ENCODE measurements at places on chromosomes 12 and 14.

- no peak for DNase-seq
These were observed 20.0 kb downstream of the BEGAIN start for GRCh38 chr14:100567009-100567876.

DNA sequence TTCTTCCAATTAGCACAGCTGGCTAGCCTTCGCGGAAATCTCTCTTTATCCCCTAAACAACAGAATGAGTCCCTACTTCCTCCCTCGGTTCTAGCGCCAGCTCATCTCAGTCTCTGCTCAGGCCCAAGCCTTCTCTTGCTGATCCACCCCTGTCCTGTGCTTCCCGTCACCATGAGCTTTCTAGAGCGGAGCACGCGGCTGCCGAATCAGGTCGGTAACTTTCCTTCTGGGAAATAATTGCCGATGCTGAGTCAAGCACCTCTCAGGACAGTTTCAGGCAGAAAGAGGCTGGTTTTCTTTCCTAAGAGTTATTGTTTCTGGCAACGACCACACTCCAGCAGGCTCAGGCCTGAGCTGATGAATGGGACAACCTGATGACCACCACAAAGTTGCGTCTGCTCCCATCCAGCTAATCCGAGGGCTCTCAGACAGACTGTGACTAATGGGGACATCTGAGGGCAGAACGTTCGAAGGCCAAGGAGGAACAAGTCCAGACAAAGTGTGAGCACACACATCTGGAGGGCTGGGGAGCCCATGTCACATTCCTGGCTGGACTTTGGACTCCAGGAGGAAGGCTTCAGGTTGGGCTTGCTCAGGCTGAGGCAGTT, 13.6 kb upstream of the GPR68 start:
- DNase-seq: no peak

- no peak for DNase-seq
These were observed 4.9 kb upstream of the ASPG start for GRCh38 chr14:104080376-104081260.

GRCh38 chr12:101719566-101719965, 19.7 kb downstream of the SYCP3 start:
- DNase-seq: no peak

DNA sequence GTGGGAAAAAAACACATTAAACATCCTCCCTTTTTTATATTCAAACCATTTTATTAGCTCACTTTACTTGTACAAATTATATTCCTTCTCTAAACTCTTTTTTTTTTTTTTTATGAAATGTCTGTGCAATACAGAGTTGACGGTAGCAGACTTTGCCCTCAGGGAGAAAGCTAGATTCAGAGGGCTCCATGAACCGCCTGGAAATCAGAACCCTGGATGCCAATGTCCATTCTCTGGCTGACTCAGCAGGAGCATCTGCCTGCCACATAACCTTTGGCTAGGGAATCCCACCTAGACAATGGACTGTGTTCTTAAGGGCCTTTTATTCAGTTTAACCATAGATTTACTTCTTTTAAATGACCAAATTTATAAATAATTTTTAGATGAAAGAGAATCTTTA, 467.0 kb downstream of the MDGA2 start:
- no peak for DNase-seq

GRCh38 chr12:6961695-6962284, 8.7 kb downstream of the PHB2 start:
- DNase-seq: peak; percentile 80

DNA sequence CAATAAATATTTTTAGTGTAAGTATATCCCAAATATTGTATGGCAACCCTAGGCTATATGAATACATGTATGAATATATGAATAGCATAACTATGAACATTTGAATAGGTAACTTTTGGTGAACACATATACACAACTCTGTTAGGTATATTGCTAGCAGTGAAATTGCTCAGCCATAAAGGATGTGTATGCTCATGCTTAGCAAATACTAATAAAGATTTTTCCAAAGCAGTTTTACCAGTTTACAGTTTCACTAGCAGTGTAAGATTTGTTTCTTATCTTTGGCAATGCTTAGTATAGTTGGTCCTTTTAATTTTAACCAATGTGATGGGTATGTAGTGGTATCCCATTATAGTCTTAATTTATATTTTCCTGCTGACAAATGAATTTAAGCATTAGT, 5.3 kb upstream of the DAAM1 start:
- no peak for DNase-seq

DNA sequence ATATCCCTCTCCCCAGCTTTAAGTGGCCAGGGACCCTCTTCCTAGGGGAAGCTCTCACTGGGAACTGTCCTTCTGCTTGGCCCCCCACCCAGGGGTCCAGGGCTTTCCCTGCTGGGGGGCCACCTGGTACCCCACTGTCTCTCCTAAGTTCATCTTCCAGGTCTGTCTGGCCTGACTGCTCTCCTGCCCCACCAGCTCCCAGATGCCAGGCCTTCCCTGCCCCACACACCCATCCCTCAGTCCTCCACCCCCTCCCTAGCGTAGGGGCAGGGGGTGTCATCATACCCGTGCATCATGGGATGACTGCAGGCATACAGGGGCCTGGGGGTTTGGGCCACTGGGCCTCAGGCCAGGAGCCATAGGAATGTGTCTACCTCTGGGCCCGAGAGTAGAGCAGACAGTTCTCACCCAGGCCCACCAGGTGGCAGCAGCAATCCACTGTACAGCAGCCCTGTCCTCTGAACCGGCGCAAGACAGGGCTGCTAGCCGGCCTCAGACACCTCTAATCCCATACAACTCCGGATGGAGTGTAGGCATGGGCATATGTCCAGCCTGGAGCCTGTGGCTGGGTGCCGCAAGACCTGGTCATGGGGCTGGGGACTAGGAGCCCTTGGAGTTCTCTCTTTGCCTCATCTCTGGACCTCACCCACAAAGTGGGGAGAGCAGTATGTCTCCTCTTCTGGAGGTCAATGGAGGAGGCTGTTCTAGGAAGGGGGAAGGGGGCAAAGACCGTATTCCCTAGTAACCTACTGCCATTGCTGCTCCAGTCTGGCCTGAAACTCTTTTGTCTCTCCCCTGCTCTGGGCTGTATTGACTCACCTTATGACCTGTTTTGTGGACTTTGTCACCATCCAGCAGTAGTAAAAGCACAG, 10.0 kb upstream of the SMARCD1 start:
- DNase-seq: peak; percentile 60

DNA sequence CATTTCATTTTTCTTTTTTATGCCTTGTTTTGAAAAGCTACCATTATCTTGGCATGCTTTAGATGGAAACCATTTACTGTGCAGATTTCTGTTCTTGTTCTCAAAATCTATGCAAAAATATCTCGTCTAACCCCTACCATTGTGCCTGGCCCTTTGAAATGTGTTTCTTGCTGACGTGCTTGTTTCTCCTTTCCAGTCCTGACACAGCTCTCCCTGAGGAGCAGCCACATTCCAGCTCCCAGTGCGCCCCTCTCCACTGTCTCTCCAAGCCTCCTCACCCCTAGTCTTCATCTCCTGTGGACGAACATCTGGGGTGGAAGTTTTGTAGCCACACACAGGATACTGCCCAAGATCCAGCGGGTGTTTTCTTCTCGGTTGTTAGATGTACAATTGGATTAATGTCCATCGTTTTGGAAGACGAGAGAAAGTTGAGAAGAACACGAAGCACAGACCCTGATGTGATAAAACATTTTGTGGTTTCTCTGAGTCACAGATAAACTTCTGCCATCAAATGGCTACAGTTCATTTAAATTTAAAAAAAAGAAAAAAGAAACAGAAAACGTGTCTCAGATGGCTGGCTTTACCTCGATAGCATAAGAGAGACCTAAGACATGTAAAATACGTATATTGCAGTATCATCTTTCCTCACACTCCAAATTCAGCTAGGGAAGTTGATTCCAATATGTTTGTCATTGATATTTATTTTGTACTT, 21.9 kb upstream of the FGD4 start:
- DNase-seq: no peak

- DNase-seq: no peak
These were observed 50.4 kb downstream of the PSMA6 start for GRCh38 chr14:35342489-35343010.

DNA sequence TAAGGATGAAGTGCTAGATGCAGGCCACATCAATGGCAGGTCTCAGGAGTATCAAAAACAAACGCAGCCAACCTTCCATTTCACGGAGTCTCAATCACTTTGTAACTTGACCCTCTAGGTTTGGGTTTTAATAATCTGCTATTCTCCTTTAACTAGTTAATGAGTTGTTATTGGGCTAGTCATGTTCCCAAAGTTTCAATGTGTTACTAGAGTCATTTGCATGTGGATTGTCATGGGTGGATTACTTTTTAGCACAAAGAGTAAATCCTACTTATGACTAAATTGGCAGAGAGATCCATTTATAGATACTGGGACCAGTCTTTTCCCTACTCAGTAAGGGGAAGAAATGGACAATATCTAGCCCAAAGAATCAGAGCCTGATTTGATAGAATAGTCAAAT, 151.0 kb downstream of the BCAT1 start:
- no peak for DNase-seq

- no peak for DNase-seq
These were observed 2.1 kb downstream of the GPX2 start for GRCh38 chr14:64940336-64940910.

- DNase-seq: no peak
These were observed 425.8 kb downstream of the NPAS3 start for GRCh38 chr14:33364466-33364865.

- no peak for DNase-seq
These were observed 9.6 kb downstream of the ITPR2 start for GRCh38 chr12:26823390-26823789.

DNA sequence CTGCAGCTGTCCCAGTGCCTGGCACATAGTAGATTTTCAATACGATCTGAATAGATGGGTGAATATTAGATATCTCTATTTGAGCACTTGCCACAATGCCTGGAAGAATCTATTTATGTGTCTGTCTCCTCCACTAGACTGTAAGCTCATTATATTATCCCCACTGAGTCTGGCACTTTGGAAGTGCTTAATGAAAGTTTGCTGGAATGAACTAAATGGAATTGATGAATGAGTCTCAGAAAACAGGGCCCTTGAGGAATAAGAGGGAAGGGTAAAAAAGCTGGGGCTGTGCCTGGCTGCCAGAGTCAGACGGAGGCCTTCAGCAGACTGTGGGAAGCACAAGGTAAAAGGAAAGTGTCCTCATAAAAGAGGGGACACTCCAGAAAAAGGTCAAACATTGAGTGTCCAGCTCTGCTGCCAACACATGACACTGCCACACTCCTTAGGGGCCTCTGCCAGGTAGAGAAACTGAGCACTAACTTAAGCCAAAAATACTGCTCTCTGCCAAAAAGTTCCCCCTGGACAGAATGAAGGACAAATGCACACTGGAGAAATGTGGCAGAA, 39.3 kb downstream of the GLT8D2 start:
- DNase-seq: no peak

- DNase-seq: no peak
These were observed 6.8 kb downstream of the KRT74 start for GRCh38 chr12:52566847-52567291.

- DNase-seq: no peak
These were observed 19.6 kb downstream of the TMPRSS12 start for GRCh38 chr12:50862316-50862715.

DNA sequence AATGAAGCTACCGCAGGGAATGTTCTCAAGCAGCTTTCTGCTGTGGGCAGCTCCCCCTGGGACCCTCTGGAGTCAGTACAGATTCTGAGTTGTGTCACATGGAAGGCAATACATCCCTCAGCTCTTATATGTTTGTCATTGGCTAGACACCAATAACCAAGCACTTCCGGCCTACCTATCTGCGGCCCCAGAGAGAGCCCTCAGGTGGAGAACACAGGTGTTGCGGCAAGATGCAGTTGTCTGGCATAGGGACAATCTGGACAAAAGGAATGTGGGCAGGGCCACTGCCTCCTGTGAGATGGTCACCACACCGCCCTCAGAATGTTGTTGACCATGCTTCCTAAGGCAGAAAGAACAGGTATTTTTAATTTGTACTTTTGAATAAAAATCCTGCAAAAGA, 118.7 kb downstream of the BRMS1L start:
- no peak for DNase-seq

GRCh38 chr14:22565391-22565945, 23.6 kb downstream of the DAD1 start:
- no peak for DNase-seq

- DNase-seq: no peak
These were observed 5.6 kb upstream of the SYNJ2BP start for GRCh38 chr14:70422538-70422937.

GRCh38 chr14:55070981-55071411, 19.5 kb downstream of the MAPK1IP1L start:
- DNase-seq: no peak

- DNase-seq: no peak
These were observed 18.2 kb upstream of the CLEC2D start for GRCh38 chr12:9651265-9651729.

DNA sequence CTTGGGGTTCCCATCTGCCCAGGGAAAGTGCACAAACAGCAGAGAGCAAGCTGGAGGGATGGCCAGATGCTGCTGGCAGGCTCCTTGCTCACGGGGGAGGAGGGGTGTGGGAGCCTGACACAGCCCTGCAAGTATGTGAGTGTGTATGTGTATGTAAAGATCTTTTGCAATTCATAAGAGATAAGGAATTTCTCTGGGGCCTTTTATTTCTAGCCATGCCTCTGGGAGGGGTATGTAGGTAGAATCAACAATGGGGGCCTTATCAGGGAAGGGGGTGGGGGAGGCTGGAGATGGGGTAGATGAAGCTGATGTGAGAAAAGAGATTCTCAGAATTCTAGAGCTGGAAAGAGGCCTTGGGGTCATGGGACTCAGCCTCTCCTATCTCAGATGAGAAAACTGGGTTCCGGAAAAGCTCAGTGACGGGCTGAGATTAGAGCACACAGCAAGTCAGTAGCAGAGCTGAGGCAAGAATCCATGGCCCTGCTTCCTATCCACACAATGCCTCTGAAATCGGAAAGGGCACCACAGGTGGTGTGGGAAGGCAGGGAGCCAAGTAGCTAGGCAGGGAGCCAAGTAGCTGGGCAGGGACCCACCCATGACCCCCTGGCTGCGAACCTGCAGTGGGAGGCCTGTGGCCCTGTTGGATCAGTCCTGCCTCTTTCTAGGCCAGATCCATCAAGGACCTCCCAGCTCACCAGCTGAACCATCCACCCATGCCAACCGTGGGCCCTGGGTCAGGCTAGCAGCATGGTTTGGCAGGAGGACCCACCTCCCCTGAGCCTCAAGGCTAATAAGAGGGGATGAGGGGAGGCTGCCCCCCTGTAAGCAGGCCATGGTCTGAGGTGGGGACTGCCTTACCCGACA, 54.7 kb downstream of the PLEKHG3 start:
- no peak for DNase-seq

- DNase-seq: no peak
These were observed 49.8 kb upstream of the USP15 start for GRCh38 chr12:62210422-62210821.

DNA sequence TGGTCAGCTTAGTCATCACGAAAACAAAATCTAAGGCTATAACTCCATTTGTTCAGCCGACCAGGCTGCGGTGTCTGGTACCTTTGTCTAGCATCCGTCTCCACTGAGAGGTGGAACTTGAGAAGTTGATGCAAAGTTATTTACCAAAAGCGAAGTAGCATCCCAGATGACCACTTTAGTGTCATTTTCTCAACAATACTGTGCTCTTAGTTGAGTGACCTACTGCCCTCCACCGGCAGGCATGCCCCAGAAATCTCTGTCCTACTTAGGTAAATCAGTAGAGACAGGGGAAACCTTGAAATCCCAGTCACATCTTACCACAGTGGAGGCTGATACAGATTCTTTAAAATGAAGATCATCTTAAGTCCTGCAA, 1.3 kb upstream of the ST8SIA1 start:
- DNase-seq: no peak
